ENCODE measurements at places on chromosomes 4 and X.

GRCh38 chr4:26319949-26320537 is 771 bp upstream of the RBPJ start:
- DNase-seq, result peak; percentile 66

DNA sequence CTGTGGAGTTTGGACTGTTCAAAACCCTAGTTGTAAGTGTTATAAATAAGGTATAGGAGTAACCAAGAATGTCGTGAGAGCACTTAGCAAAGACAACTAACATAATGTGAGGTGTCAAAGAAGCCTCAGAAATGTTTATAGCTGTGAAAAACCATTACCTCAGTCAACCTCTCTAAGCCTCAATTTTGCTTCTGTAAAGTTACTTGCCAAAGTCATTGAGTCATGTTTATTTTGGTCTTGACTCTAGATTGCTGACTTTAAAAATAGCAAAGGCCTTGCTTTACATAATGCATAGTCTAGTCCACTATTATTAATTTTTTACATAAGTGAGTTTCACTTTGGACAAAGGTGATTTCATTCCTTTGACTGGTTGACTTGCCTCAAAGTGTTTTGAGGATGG is 257.6 kb upstream of the CXXC4 start:
- DNase-seq, result peak; percentile 41

- DNase-seq, result peak; percentile 67
Observed at GRCh38 chr4:139633661-139634060, 32.0 kb upstream of the MGST2 start.

- no peak for DNase-seq
Observed at GRCh38 chr4:138263247-138263816, 21.2 kb upstream of the SLC7A11 start.

DNA sequence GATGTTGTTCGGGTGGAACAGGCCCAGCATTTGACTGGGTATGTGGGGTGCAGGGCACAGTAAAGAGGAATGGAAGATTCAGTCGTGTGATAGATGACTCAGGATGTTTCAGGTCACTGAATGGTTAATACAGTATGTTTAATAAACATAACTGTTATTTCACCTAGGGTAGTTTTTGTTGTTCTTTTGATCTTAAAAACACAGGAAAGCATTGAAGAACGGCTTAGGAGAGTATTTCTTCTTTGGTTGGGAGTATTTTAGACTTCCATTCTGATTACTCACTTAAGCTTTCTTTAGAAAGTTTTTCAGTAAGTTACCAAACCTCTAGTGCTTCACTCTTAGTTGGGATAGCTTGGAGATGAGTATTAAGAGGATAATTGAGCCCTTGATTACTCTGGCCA is 62.3 kb downstream of the STAG2 start:
- DNase-seq, result peak; percentile 21
